NCI-H1092 treated with DMSO at 0.1 percent for 48 hours (cell line): ENCODE measurements at places on chromosomes 1 and 21.

DNA sequence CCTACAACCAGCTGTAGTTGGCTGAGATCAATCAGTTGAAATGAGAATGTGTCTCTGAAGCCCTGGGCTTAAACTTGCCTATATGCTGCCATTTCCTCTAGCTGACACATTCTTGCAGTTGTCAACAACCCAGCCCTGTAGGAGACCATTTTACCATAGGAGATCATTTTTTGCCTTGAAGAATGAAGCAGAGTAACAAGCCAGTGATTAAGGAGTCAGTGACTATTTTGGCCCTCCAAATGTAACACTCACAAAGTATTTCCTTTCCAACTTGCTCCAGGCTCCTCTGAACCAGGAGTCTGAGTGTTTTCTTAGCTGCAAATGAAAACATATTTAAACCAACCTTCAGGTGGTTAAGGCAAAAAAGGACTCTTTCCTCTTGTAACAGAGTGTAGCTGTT is 183.5 kb downstream of the ZZZ3 start:
- no peak for DNase-seq

DNA sequence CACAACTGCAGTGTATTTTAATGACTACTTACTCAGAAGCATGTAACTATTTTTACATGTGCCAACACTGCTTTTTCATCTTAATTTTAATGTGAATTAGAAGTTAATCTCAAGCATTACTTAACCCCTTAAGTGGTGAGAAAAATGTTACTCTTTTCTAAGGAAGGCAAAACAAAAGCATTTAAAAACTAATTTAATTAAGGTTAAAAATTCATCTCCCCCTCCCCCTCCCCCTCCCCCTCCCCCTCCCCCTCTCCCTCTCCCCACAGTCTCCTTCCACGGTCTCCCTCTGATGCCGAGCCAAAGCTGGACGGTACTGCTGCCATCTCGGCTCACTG is 27.4 kb upstream of the HP1BP3 start:
- no peak for DNase-seq

- peak; percentile 31 for DNase-seq
Observed at GRCh38 chr1:101236516-101237228, at the start of gene S1PR1. TSS of gene S1PR1 (plus strand) at chr1:101237019. CDS start at chr1:101238985, 1,966 bp downstream.

- peak; percentile 12 for DNase-seq
Observed at GRCh38 chr1:38804062-38804886, 55.3 kb downstream of the RRAGC start.

GRCh38 chr1:57376041-57376440 is 47.8 kb downstream of the DAB1 start:
- no peak for DNase-seq

- no peak for DNase-seq
Observed at GRCh38 chr1:151943591-151943990, 34.3 kb upstream of the THEM4 start.

DNA sequence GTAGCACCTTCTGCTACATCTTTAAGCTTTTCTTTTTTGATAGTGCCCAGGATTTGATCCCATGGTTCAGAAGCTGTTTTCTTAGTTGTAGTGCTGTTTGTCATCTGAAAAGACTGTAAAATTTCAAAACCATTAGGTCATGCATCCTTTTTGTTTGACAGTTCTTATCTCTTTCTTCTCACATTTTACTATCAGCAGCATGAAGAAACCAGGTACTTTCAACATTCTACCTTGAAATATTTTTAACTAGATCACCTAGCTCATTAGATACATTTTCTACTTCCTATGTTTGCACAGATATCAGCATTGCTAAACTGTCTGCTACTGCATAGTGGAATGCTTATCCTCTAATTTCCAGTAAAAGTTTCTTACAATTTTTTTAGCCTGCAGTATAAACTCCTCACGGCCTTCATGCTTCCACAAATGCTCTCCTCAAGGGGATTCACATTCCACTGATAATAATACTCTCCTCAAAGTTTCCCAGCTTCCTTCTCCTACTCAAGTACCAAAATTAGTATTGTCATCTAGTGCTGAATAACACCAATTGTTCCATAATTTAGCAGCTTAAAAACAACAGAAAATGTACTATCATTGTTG is 243.9 kb upstream of the ZRANB2 start:
- DNase-seq: no peak

GRCh38 chr1:54671985-54672608 is 30.5 kb downstream of the MROH7 start:
- peak; percentile 34 for DNase-seq

DNA sequence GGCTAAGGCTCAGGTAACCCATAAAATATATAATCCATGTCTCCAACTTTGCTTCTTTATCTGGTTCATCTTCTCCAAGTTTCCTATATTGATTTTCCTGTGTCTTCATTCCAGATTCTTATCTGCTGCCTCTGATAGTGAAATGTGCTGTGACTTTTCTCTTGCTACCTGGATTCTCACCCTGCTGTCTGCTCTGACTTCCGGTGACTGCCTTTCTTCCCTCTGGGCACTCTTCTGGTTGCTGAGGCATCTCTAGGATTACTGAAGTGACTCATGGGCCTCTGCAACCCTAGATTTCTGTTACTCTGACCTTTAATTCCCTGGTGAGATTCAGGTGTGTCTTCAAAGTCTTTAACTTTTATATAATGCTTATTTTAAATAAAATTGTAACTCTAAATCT is 46.9 kb downstream of the GIPC2 start:
- no peak for DNase-seq

- DNase-seq: peak; percentile 75
Observed at GRCh38 chr1:206117151-206117948, at the start of gene AVPR1B. TSS of gene AVPR1B (minus strand) at chr1:206117388. CDS start at chr1:206116890, 498 bp downstream.

- no peak for DNase-seq
Observed at GRCh38 chr1:167627865-167628641, 2.0 kb upstream of the RCSD1 start.

GRCh38 chr1:81974883-81975555 is 174.3 kb downstream of the ADGRL2 start:
- DNase-seq: peak; percentile 4

DNA sequence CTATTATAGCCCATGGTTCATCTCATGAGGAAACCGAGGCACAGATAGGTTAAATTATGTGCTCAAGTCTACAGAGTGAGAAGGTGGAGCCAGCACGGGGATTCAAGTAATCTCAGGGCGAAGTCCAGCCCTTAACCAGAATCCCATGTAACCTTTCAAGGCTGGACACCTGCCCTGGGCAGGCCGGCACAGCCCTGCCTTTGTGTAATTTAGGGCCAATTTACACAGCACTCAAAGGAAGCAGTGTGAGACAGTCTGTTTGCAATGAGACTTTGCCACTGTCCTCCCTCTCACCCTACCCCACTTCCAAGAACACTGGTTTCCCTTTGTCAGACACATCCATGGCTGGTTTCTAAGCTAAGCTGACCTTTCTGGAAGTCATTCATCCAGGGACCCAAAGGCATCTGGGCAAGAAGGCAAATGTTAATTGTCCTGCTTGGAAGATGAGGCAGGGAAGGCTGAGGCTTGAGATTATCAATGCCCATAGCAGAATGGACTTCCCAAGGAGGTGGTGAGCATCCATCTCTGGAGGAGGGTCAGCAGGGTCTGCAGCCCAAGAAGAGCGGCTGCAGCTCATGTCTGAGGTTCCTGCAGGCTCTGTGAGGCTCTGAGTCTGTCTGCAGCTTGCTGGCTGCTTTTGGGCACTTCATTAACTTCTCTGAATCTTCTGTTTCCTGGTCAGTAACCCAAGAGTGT is 159.2 kb downstream of the TRABD2B start:
- DNase-seq: no peak

GRCh38 chr1:232589812-232590743 is 39.9 kb downstream of the SIPA1L2 start:
- DNase-seq: no peak

- no peak for DNase-seq
Observed at GRCh38 chr1:173954179-173954578, 37.1 kb upstream of the SERPINC1 start.

DNA sequence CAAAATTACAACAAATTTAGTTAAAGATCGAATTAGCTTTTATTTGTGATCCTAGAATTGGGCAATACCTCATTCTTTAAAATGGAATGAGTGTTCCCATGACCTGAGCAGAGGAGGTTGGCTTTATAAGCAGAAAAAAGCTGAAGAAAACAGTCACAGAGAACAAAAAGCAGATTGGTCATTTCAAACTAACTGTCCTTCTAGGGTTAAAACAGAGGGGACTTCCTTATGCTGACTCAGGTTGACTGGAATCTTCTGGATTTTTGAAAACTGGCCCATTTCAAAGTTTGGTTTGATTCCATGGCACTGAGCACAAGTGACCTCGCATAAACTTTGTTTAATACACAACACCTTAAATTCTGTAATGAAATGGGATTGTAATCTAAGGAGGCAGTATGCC is 17.6 kb downstream of the NFASC start:
- DNase-seq: no peak

DNA sequence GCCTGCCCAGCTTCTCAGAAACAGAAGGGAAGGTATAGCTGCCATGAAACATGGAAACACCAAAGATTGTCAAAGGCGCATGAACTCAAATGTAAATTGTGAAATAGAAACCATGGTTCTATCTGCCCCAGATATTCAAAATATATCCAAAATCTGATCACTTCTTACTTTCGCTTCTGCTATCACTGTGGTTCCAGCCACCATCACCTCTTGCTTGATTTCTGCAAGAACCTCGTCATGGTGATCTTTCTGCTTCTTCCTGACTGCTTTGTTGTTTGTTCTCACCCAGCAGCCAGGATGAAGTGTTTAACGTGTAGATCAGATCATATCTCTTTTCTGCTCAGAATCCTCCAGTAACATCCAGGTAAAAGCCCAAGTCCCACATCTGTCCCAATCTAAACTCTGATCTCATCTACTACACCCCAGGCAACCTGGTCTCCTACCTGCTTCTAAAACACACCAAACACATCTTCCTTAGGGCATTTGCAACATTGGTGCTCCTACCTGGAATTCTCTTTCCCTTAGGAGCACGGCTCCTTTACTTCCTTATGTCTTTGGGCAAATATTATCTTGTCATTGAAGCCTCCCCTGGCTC is 10.5 kb upstream of the LMO4 start:
- no peak for DNase-seq

DNA sequence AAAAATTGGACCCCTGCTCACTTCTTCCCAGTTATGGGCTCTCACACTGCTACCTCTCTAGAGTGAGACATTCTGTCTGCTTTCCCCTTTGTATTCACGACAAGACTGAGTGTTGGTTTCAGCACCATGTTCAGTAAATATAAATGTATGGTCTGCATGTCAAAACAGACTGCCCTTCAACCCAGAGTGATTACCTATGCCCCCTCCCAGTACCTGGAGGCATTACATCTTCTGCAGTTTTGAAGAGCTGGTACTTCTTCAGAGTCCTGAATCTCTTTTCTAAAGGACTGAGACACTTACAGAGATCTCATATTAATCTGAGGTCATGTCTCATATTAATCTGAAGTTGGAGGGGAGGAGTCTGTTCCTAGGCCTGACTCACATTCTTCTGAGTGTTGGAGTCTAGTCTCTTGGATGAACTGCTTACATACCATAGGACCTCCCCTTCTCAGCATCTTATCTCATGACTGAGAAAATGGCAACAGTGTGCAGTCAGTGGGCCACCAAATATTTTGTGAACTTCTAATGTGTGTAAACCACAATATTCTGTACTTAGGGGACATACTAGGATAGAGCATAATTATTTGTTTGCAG is 80.3 kb downstream of the RGL1 start:
- DNase-seq: no peak

DNA sequence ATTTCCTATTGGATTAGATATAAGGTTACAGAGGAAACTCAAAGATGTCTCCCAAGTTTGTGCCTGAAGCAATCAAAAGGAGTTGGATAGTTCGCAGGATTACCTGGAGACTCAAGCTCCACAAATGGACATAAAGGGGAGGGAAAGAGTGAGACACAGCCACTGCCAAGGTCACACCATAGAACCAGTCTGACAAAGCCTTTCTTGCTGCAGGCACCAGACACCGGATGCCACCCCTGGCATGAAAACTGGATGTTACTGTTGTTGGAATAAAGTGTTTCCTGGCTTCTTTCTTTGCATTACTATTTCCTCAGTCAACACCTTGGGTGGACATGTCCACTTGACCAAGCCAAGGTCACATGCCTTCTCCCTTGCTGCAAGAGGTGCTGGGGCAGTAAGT is 70.6 kb downstream of the SNRPE start:
- no peak for DNase-seq

DNA sequence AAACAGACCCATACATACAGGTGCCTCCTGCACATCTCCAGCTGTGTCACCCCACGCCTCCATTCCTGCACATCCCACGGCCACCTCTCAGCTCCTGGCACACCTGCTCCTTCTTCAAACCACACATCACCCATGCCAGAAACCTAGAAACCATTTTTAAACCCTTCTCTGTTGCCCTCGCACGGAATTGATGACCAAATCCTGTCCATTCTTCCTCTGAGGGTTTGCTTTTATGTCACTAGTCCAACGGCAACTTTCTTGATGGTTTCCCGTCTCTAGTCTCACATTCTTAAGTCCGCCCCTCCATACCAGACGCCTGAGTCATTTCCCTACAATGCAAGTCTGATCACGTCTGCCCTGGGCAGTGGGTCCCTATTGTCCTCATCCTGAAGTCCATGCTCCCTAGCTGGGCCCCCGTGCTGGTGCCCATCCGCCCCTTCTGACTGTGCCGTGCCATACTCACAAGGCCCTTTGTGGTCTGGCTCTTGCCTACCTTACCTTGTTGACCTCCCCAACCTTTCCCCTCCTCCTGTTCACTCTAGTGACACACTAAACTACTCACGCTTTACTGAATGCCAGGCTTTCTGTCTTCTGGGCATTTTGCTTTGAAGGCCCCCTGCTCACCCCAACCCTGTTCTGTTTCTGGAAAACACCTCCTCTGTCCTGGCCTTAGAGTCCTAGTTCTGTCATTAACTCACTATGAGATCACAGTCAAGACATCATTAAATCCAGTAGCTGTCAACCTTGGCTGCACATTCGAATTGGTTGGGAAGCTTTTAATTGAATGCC is 17.6 kb downstream of the SLC2A1 start:
- no peak for DNase-seq

- no peak for DNase-seq
Observed at GRCh38 chr1:54287801-54288211, 87.8 kb downstream of the MRPL37 start.

- no peak for DNase-seq
Observed at GRCh38 chr1:10891091-10891490, 94.6 kb upstream of the CASZ1 start.

- no peak for DNase-seq
Observed at GRCh38 chr1:171965777-171966176, 124.5 kb downstream of the DNM3 start.

- no peak for DNase-seq
Observed at GRCh38 chr1:30942326-30942963, 33.9 kb upstream of the SDC3 start.

- no peak for DNase-seq
Observed at GRCh38 chr1:107152395-107152794, 11.6 kb downstream of the NTNG1 start.

GRCh38 chr1:211732293-211732980 is 57.0 kb upstream of the NEK2 start:
- no peak for DNase-seq

DNA sequence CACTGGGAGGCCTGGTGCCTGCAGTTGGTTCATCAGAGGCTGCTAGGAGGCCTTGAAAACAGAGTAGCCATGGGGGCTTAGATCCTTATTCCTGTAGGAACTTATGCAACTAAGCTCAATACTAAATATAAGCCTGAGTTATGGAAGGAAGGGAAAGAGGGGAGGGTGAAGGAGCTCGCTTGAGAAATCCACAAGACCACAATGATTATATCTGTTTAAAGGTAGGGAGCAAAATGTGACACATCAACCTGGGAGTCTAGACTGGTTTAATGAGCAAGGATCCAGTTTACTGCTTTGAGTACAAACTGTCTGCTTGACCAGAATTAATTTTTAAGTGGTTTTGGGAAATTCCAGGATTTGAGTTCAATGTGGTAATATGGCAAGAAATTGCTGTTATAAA is 20.4 kb upstream of the ANGPTL7 start:
- DNase-seq: no peak
